ENCODE measurements at places on chromosomes 3 and 15. TPM values are rescaled to one million over a fixed set of nuclear protein-coding genes. Genes with fewer than 3 reads are reported as not detected.

- no peak for DNase-seq
- no peak overlapping the region for H3K27ac ChIP-seq
- no peaks in the 10 kb centered on the region for H3K36me3 ChIP-seq
- no peak overlapping the region for H3K4me3 ChIP-seq
- no peaks in the 10 kb centered on the region for H3K4me1 ChIP-seq
Measured at GRCh38 chr3:32821686-32822296, 4.0 kb downstream of the TRIM71 start.

The C3orf49 gene
- total RNA-seq = not detected

DNA sequence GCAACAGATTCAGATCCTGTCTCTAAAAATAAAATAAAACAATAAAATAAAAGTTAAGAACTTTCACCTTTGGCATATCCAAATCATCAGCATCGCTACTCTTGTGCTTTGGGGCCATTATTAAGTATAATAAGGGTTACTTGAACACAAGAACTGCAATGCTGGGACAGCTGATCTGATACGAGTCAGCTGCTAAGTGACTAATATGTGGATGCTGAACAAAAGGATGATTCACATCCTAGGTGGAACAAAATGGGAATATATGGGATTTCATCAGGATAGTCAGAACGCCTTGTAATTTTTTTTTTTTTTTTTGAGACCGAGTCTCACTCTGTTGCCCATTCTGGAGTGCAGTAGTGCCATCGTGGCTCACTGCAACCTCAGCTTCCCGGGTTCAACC lies 29.7 kb downstream of the BUB1B start:
- no peaks in the 10 kb centered on the region for H3K27me3 ChIP-seq
- no peak for DNase-seq
- no peak overlapping the region for H3K4me3 ChIP-seq

The PPIP5K1 gene
- 62.4 TPM for total RNA-seq

DNA sequence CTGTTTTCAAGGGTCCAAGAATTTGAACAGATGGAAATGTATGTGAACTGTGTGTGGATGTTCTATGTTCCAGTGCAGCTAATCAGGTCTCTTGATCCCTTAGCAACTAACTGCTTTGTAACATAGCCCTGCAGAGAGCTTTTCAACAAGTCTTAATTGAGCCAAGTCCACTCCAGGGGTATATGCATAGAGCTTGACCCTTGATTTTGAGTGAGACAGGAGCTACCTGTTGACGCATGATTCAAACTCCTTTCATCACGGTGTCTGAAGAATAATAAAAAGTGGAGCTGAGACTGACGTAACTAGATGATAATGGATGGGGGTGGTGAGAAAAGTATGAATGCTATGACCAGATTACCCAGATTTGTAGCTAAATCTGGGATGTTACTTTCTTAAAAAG lies 93.3 kb upstream of the CCDC54 start:
- no peak overlapping the region for H3K4me3 ChIP-seq
- no peaks in the 10 kb centered on the region for H3K36me3 ChIP-seq
- no peaks in the 10 kb centered on the region for H3K4me1 ChIP-seq
- no peak for DNase-seq
- H3K27ac ChIP-seq = no peak overlapping the region

DNA sequence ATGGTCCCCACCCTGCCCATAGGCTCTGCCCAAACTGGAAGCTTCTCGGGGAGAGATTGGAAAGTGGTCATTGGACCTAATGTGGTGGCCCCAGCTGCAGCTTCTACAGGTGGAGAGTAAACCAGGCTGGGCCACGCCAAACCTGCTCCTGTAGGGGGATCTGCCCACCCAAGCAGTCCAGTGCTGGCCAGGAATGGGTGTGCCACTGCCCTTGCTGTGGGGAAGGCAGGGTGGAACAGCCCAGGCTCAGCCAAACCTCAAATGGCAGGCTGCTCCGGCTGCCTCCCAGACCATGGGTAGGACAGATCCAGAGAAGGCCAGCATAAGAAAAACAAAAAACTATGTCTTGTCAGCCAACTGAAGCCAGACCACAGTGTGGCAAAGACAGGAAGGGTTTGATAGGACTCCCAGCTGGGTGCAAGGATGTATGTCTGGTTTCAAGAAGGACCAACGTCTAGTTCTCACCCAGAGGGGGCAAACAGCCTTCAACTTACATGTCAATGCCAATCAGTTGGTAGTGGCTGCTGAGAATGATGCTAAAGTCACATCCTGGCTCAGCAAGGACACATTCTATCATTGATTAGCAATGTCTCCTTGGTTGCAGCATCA lies 267.3 kb downstream of the UACA start:
- no peak for DNase-seq
- no peaks in the 10 kb centered on the region for H3K36me3 ChIP-seq
- no peak overlapping the region for H3K4me3 ChIP-seq
- peaks cover 4% of the 10 kb centered on the region for H3K27me3 ChIP-seq

DNA sequence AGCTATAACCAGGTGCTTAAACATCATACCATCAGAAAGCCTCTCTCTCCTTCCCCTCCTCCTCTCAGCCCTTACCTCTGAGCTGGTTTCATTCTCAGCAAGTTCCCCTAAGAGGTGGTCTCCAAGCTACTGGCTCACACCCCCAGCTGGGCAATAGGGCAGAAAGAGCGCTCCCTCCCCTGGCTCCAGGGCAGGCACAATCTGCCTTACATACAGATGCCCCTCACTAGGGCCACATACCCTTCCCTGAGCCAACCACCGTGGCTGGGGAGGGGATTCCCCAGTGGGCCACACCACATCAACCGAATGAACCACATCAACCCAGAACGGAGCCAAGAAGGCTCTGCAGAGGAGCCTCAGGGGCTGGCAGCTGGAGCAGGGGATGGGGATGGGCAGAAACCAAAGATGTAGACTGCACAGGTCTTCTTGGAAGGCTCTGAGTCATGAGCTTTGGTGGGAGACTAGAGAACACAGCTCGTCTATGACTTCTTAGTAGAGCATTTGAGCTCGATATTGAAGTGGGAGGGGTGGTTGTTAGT lies 4.6 kb upstream of the FBLN2 start:
- H3K4me1 ChIP-seq = peaks cover 4% of the 10 kb centered on the region
- no peak for DNase-seq
- H3K4me3 ChIP-seq = no peak overlapping the region
- H3K36me3 ChIP-seq = no peaks in the 10 kb centered on the region

DNA sequence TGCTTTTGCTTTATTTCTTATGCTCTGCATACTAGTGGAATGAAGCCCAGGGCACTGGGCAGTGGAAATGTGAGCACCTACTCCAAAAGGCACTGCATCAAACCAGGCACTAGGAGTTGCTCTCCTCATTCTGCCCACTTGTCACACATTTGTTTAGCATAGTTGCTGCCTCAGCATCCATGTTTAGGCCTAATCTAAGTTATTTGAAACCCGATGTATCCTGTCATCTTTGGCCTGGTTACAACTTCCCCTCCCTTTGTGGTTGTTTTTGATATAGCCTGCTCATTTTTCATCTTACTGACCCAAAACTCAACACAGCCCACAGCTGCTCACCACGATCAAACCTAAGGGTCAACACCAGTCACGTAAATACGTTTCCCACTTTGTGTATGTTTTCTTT lies 82.2 kb upstream of the SELENOK start:
- no peak for DNase-seq
- H3K4me3 ChIP-seq = no peak overlapping the region
- 0 out of 2 replicates have a peak, but pooled peaks cover 5% of the 10 kb centered on the region for H3K27me3 ChIP-seq
- no peaks in the 10 kb centered on the region for H3K36me3 ChIP-seq
- H3K27ac ChIP-seq = no peak overlapping the region

The OSTN gene
- not detected for total RNA-seq

DNA sequence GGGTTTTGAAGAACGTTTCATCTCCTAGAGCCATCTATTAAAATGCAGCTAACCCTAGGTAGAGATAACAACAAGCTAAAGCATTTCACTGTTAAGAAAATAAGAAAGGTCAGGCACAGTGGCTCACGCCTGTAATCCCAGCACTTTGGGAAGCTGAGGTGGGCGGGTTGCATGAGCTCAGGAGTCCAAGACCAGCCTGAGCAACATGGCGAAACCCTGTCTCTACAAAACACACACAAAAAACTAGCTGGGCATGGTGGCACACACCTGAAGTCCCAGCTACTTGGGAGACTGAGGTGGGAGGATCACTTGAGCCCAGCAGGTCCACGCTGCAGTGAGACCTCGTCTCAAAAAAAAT lies 5.4 kb upstream of the TBC1D5 start:
- H3K36me3 ChIP-seq = no peaks in the 10 kb centered on the region
- H3K4me3 ChIP-seq = no peak overlapping the region
- no peak overlapping the region for H3K27ac ChIP-seq
- no peaks in the 10 kb centered on the region for H3K27me3 ChIP-seq
- no peak for DNase-seq

The HRH1 gene
- total RNA-seq = 7.0 TPM

The CHRD gene
- total RNA-seq = 8.0 TPM

- no peaks in the 10 kb centered on the region for H3K36me3 ChIP-seq
- no peak for DNase-seq
- no peaks in the 10 kb centered on the region for H3K4me1 ChIP-seq
Measured at GRCh38 chr3:134839990-134840389, 44.9 kb downstream of the EPHB1 start.

- no peak for DNase-seq
- H3K36me3 ChIP-seq = no peaks in the 10 kb centered on the region
- no peak overlapping the region for H3K4me3 ChIP-seq
- no peak overlapping the region for H3K27ac ChIP-seq
Measured at GRCh38 chr3:149019580-149019979, 28.2 kb downstream of the GYG1 start.

GRCh38 chr3:184371570-184372018 lies 6.4 kb downstream of the THPO start:
- no peak overlapping the region for H3K4me3 ChIP-seq
- peaks cover 18% of the 10 kb centered on the region for H3K36me3 ChIP-seq
- no peaks in the 10 kb centered on the region for H3K27me3 ChIP-seq

The KLHL6 gene
- 0.15 TPM for total RNA-seq

- H3K4me1 ChIP-seq = peaks cover 22% of the 10 kb centered on the region
- no peak for DNase-seq
Measured at GRCh38 chr3:14552041-14552648, 12.0 kb upstream of the GRIP2 start.

The NEIL1 gene
- 41.4 TPM for total RNA-seq

DNA sequence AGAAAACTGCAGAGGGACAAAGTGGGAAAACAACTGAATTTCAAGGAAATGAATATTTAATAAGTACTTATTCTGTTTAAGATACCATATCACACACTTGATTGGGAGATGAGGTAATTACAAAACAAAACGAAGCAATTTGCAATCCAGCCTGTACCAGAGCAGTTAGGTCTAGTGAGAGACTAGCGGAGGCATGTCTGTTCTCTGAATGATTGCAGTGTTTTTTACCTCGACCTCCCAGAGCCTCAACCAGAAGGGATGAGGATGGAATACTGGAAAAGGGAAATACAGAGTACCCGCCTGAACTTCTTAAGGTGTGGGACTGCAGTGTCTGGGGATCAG lies 59.5 kb downstream of the PIK3CB start:
- no peak for DNase-seq
- H3K36me3 ChIP-seq = no peaks in the 10 kb centered on the region
- H3K4me1 ChIP-seq = peaks cover 16% of the 10 kb centered on the region
- H3K4me3 ChIP-seq = no peak overlapping the region

DNA sequence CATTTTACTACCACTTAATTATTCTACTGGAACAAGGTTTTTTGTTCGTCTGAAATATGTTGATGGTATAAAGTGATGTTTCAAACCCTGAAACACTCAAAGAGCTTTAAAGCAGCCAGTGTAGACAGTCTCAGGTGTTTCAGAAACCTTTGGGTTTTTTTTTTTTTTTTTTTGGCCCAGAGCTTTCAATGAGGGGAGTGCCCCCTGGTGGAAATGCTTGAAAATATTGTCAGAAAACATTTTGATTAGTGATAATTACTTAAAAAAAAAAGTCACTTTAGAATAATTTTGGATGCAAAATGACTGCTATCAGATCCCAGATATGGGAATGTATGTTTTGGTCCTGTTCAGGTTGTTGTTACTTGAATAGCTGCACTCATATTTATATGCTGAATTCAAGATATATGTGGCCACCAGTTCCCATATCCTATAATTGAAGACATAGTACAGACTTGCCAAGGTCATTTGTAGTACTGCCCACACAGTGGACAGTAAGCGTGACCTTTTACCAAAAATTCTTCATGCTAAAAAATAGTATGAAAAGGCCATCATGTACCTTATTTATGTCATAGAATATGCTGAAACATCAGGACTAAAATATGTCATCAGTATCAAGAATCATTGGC lies 35.9 kb downstream of the SATB1 start:
- peak; percentile 7 for DNase-seq
- H3K4me1 ChIP-seq = no peaks in the 10 kb centered on the region
- H3K27me3 ChIP-seq = no peaks in the 10 kb centered on the region
- H3K27ac ChIP-seq = no peak overlapping the region
- H3K36me3 ChIP-seq = no peaks in the 10 kb centered on the region

GRCh38 chr15:58419803-58420524 lies 11.8 kb upstream of the LIPC start:
- H3K27ac ChIP-seq = no peak overlapping the region
- no peaks in the 10 kb centered on the region for H3K4me1 ChIP-seq
- no peak for DNase-seq
- H3K27me3 ChIP-seq = no peaks in the 10 kb centered on the region
- H3K4me3 ChIP-seq = no peak overlapping the region
- no peaks in the 10 kb centered on the region for H3K36me3 ChIP-seq

The TMCO5A gene
- total RNA-seq = not detected

DNA sequence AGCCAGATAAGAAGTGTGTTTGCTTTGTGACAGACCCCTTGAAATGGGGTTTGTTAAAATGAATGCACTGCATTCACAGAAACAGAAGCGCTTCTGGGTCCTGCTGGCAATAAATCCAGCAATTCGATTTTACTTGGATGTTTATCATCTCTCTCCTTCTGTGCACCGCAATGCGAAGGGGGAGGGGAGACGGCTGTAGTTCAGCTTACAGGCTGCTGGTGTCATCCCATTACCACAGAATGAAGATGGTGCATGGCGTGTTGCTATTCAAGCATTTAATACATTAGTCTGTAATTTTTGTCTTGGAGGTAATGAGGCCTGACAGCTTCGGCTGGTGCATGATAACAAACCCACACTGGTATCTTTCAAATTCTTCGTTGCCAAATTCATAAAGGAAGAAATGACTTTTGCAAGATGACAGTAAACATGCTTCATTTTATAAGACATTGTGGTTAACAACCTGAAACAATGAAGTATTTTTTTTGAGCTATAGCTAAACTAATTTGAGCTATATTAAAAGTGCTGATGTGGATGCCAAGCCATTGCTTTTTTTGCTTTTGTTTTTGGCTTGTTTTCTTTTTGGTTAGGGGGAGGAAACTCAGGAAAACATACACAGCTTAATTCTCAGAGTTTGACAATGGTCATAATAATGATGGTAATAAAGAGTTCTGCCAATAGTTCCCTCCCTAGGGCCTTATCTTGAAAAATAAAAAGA lies 418.3 kb downstream of the OTOL1 start:
- no peaks in the 10 kb centered on the region for H3K36me3 ChIP-seq
- no peak overlapping the region for H3K4me3 ChIP-seq
- H3K27ac ChIP-seq = no peak overlapping the region
- H3K4me1 ChIP-seq = peaks cover 5% of the 10 kb centered on the region
- H3K27me3 ChIP-seq = no peaks in the 10 kb centered on the region

DNA sequence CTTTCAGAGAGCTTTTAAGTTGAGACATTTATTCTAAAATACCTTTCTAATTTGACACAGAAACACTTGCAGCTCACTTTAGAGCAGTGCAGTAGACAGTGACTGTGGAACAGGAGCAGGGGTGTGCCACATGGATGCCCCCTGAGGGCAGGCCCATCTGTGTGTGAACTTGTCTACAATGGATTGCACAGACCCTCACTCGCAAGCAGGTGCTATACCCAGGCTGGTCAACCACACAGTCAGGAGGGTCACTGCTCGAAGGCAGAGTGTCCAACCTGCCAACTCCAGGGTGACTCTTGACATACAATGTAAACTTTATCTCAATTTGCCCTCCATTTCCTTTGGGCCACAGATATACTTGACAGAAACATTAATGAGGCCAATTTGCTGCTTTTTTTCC lies 437.2 kb downstream of the EPHB1 start:
- no peak overlapping the region for H3K4me3 ChIP-seq
- no peak for DNase-seq
- no peaks in the 10 kb centered on the region for H3K4me1 ChIP-seq
- H3K27ac ChIP-seq = no peak overlapping the region
- H3K27me3 ChIP-seq = no peaks in the 10 kb centered on the region
